Activated CD4-positive, alpha-beta T cell treated with anti-CD3 and anti-CD28 coated beads, Interleukin-2, amount 50 U/mL, for 24 hours (primary cell): ENCODE measurements at places on chromosomes 1 and 21.

DNA sequence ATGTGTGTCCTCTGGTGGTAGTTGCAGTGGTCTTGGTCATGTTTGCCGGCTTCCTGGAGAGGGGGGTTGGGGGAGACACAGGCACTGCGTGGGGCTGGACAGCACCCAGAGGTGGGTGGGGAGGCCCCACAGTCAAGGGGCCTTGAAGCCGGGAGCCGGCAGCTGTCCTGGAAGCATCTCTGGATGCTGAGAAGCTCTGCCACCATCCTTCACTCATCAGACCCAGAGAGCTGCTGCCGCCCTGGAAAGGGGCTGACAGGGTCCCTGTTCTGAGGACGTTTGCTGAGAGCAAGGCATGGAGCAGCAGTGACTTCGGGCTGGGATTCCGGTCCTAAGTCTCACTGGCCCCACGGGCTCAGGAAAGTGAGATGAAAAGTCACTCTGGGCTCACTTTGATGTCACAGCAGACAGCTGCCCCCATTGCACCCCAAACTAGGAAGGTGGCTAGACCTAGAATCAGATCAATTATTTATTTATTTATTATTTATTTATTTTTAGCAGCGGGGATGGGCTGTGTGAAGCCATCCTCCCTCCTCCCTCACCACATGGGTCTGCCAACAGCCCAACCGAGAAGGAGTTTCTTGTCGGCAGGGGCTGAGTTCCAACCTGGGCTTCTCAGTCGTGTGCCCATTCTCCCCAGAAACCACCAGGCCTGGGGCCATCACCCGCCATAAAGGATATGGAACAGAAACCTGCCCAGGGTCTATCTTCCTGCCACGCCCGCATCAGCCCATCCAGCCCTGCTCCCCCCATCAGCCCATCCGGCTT, 547.4 kb downstream of the PTPRU start:
- DNase-seq, result no peak

DNA sequence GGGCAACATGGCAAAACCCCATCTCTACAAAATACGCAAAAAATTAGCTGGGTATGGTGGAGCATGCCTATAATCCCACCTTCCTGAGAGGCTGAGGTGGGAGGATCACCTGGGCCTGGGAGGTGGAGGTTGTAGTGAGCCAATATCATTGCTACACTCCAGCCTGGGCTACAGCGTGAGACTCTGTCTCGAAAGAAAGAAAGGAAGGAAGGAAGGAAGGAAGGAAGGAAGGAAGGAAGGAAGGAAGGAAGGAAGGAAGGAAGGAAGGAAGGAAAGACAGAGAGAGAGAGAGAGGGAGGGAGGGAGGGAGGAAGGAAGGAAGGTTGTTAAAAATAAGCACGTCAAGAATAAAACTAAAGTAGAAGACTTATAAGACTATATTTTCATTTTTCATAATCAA, 17.0 kb upstream of the ATP1A1 start:
- no peak for DNase-seq

- DNase-seq, result no peak
Measured at GRCh38 chr1:165851034-165851658, 23.7 kb downstream of the UCK2 start.

DNA sequence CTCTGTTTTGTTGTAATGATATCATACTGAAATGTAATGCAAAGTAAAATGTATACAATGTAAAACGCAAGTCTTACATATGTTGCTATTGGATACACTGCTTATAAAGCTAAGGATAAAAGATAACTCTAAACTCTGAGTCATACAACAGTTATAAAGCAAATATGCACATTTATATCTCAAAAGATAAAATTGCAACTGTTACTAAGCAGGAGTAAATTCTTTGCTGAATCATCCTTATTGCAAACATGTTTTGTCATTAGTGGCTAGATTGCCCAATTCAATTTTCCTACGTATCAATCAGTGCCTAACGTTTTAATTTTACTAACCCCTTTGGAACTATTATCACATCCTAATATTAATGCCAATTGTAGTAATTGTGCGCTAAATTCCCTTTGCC, 762.9 kb downstream of the LTN1 start:
- no peak for DNase-seq

DNA sequence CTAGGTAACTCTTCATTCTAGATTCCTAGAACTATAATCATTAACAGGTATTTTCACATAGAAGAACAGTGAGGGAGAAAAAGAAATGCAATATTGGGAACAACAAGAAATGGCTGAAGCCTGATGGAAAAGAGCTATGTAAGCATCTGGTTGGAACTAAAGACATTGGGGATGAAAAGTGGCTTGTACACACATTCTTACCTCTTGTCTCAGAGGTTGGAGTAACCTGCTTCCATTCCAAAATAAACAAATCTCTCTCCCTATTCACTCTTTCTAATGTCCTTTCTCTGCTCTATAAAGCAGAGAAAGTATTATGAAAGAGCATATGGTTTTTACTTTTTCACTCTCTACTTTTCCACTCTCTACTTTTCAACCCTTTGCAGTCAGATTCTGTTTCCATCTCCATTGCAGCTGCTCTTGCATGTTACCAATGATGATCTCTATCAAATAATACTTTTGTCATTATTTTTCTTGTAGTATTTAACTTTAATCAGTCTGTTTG, 37.5 kb downstream of the CMPK1 start:
- DNase-seq, result no peak

- no peak for DNase-seq
Measured at GRCh38 chr1:61107638-61108037, 25.3 kb downstream of the NFIA start.

GRCh38 chr1:7515175-7515574, 255.9 kb upstream of the VAMP3 start:
- DNase-seq, result no peak
